Stimulated activated CD4-positive, alpha-beta T cell treated with anti-CD3 and anti-CD28 coated beads, Interleukin-2, amount 100 ng/mL, for 24 hours (primary cell): ENCODE measurements at places on chromosomes 5 and 9.

DNA sequence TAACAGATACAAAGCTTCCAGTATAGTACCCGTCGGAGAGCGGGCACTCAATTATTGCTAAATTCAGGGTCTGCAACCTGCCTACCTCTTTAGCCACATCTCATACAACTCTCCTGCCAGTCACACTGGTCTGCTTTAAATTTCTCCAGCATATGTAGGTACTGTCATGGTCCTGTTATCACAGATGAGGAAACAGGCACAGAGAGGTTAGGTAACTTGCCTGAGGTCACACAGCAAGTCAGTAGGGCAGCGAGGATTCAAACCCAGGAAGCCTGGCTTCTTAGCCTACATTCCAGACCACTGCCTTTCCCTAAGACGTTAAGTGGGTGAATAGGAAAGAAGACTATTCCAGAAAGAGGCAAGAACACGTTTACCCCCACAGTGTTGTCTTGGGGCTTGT is 186.0 kb upstream of the NFIB start:
- DNase-seq = no peak

- DNase-seq = no peak
Observed at GRCh38 chr5:155952486-155953089, 374.4 kb upstream of the SGCD start.

GRCh38 chr5:26674846-26675245 is 363.5 kb downstream of the CDH9 start:
- DNase-seq = no peak

DNA sequence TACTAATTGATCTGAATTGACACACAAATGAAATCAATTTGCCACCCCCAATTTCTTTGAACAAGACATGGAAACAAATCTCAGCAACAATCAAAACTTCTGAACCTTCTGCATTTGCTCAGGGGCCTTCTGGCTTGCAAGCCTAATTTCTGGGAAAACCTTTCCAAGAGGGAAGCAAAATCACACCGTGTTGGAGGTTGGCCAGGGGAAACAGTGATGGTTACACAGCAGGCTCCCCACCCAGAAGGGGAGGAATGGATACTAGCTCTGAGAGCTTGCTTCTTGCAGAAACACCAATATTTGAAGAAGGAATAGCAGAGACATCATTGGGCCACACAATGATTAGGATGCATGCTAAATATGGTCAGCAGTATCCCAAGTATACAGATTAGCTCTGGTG is 488.6 kb upstream of the TRPC7 start:
- DNase-seq = no peak

GRCh38 chr9:109258481-109259302 is 62.2 kb downstream of the EPB41L4B start:
- DNase-seq = no peak

- DNase-seq = no peak
Observed at GRCh38 chr9:110440172-110440571, 102.5 kb upstream of the TXNDC8 start.

DNA sequence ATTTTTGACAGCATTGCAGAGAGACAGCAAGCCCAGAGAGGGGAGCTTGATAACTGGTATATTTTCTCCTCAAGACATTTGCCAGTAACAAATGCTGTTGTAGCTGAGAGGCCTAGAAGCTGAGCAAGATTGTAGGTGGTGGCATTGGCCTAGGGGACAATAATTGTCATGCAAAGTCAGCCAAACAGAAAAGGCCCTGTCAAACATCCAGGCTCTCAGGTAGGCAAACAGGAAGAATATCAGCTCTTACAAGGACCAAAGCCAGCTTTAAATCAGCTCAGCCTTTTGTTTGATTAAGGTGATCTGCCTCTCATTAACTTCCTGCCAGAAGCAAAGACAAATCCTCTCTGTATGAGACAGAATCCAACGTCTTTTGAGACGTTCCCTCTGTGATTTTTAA is 29.7 kb upstream of the BARX1 start:
- no peak for DNase-seq

GRCh38 chr9:37415011-37415719 is 7.3 kb upstream of the GRHPR start:
- peak; percentile 84 for DNase-seq

- no peak for DNase-seq
Observed at GRCh38 chr5:27381686-27382085, 343.3 kb upstream of the CDH9 start.

DNA sequence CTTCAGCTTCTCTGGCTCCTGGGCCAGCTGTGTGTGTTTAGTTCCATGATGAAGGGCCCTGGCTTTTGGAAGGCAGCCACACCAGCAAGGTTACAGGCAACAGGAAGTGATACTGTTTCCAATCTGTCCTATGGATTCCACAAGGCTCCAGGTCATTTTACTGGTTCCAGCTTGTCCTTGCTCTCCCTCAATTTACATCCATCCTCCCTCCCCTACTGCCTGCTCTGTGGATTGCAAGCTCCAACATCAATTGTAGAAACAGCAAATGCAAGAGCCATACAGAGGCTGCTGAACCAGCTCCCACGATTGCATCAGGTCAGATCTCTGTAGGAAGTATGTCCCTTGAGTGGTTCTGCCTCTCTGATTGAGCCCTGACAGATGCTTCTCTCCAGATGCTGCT is 409.8 kb downstream of the NTRK2 start:
- no peak for DNase-seq

DNA sequence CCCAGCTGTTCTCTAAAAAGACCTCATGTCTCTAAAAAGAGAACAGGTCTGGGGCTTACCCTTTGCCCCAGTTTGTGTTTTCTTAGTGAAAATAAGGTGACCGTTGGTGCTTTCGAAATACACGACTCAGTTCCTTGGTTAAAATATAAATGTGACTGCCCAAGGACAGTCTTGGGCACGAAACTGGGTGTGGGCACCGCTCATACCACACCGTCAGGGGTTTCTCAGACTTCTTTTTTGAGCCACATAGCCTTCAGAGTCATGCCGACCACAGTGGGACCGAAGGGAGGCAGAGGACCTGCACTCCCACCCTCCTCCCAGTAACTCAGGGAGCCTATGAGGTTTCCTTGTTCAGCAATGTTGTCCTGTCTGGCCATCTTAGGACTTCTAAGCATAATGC is 6.5 kb downstream of the SNX18 start:
- DNase-seq = no peak

- no peak for DNase-seq
Observed at GRCh38 chr5:136174021-136174659, 18.8 kb downstream of the SMIM32 start.

- DNase-seq = no peak
Observed at GRCh38 chr9:104900324-104900723, 27.6 kb downstream of the ABCA1 start.

GRCh38 chr9:17293685-17294084 is 158.8 kb downstream of the CNTLN start:
- no peak for DNase-seq

DNA sequence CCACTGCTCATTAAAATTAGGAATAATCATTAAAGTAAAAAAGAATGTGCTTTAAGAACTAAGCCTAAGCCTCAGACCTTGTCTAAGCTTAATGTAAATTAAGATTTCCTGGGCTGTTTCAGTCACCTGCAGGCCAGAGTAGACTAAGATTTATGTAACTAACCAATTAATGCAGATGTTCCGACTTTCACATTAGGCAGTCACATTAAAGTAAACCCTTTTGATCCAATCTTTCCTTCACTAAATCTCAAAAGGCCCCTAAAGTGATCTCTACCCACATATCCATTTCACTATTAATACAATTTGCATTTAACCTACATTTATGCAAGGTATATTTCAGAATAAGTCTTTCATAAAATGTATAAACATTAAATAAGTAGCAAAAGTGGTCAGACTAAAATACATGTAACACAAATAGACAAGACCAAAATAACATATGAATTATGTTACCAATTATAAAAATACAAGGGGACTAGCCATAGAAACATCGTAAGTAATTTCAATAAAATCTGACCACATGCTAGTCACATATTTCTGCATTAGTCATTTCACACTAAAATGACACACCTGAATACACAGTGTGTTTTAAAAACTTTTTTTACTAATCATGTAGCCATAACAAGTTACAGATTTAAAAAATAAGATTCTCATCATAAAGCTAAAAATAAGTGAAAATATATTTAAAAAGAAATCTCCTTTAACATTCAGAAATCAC is 7.7 kb downstream of the NR3C1 start:
- DNase-seq = no peak

- DNase-seq = no peak
Observed at GRCh38 chr5:168176251-168176650, 115.2 kb upstream of the WWC1 start.

GRCh38 chr5:10946050-10946449 is 185.0 kb upstream of the DAP start:
- no peak for DNase-seq

DNA sequence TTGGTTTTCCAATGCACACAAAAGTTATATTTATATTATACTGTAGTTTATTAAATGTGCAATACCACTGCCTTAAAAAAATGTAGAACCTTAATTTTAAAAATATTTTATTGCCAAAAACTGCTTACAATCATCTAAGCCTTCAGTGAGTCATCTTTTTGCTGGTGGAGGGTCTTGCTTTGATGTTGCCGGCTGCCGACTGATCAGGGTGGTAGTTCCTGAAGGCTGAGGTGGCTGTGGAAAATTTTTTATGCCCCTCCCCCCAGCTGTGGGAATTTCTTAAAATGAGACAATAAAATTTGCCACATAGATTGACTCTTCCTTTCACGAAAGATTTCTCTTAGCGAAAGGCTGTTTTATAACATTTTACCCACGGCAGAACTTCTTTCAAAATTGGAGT is 75.9 kb upstream of the SLC25A51 start:
- DNase-seq = no peak

- no peak for DNase-seq
Observed at GRCh38 chr9:16726718-16727451, 143.6 kb downstream of the BNC2 start.

DNA sequence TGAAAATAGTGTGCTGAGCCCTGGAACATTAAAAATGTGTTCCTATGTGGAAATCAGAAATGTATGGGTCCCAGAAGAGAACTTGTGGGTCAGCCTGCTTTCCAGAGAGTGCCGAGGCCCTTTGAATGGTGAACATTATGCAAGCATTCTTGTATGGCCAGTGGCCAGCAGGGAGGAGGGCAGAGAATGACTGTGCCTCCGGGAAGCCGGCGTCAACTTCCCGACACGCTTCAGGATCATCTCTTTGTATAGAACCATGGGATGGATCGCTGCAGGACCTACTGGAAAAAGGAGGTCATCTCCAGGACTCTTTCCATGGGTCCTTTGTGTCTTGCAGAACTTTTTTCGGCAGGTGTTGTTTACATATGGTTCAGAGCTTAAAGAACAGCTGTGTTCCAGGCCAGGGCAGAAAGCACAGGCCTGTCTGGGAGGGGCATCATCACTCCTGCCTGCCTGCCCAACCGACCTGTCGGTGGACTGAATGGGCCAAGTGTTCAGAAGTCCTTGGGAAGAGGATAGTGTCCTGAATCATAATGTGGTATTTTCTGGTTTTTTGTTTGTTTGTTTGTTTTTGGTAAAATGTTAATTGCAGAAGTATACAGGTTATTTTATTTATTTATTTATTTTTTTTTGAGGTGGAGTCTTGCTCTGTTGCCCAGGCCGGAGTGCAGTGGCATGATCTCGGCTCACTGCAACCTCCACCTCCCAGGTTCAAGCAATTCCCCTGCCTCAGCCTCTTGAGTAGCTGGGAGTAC is 9.0 kb downstream of the PRRC2B start:
- no peak for DNase-seq

- no peak for DNase-seq
Observed at GRCh38 chr5:98307811-98308210, 465.7 kb upstream of the RGMB start.

DNA sequence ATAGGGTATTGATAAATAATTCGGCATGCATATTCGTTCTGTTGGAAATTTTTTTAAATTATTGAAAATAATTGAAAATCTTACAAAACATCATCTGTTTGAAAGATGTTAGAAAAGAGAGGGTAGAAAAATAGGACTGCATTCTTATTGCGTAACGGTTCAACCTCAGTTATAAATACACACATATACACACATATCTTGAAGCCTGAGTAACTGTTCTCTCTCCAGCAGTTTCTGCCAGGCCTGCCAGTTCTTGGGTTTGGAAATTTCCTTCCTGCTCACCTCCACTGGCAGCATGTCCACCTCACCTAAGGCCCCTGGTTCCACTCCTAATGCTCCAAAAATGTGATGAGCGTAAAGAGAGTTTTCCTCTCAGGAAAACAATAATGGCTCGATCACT is 9.1 kb downstream of the SPATA31E1 start:
- DNase-seq = no peak

DNA sequence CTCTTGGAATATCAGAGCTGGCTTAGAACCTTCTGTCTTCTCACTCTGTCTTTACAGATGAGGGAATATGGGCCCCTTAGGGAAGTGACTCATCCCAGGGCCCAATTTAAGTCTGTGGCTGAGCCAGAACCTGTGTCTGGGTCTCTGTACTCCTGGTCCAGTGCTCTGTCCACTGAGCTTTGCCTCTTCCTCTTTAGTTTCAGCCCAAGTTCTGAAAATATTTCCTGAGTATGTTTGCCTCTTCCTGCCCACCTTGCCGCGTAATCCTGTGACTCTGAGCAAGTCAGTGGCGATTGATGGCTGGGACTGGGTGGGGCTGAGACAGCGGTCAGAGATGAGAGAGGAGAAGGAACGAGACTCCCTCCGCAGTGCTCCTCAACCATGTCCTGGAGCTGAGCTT is 7.8 kb downstream of the IER5L start:
- no peak for DNase-seq

GRCh38 chr5:177470759-177471536 is 2.5 kb downstream of the DBN1 start:
- no peak for DNase-seq

DNA sequence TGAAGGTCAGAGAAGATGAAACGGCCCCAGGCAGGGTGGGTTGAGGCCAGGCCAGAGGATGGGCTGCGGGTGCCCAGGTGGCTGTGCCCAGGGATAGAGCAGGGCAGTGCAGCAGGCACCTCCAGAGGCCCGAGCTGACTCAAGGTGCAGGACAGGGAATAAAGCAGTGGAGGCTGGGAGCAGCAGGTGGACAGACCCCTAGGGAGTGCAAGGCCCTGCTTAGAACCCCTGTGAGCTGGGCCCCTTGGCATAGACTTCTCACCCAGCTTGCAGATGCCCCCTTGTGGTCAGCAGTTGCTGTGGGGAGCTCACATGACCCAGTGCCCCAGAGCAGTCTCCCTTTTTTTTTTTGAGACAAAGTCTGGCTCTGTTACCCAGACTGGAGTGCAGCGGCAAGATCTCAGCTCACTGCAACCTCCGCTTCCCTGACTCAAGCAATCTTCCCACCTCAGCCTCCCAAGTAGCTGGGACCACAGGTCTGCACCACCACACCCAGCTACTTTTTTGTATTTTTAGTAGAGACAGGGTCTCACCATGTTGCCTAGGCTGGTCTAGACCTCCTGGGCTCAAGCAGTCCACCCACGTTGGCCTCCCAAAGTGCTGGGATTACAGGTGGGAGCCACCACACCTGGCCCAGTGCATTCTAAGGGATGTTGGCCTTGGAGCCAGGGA is 118.8 kb downstream of the WNK2 start:
- peak; percentile 63 for DNase-seq

GRCh38 chr5:88948746-88949600 is 66.0 kb upstream of the MEF2C start:
- no peak for DNase-seq

GRCh38 chr5:150372639-150373038 is 15.1 kb downstream of the TCOF1 start:
- no peak for DNase-seq
